ENCODE measurements at places on chromosomes 6 and 20. TPM values are rescaled to one million over a fixed set of nuclear protein-coding genes. Genes with fewer than 3 reads are reported as not detected.

DNA sequence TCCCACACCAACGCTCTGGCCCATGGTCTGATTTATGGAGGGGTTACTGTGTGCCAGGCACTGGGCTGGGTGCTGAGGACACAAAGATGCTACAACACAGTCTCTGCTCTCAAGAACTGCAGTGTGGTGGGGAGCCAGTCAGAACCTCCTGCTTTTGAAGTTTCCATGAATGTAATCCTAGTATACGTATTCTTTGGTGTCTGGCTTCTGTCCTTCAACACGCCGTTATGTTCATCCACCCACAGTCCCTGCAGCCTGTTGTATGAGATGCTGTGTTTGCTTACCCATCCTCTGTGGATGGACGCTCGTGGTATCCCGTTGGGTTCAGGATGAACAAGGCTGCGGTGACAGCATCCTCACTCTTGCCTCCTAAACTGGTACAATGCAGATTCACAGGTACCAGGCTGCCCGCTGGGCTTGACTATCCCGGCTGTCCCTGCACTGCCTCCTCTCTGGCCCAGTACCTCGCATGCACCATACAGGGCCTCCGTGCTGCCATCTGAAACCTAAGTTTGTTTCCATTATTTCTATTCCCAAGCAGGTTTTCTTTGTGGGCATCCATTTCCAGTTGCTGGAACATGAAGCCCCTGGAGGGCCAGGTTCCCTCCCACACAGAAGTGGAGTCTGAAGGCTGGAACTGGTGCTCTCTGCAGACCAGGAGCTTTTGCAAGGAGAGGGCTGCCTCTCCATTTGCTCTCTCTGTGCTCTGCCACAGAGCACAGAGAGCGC is 364.5 kb downstream of the ZFAND3 start:
- no peak for DNase-seq

DNA sequence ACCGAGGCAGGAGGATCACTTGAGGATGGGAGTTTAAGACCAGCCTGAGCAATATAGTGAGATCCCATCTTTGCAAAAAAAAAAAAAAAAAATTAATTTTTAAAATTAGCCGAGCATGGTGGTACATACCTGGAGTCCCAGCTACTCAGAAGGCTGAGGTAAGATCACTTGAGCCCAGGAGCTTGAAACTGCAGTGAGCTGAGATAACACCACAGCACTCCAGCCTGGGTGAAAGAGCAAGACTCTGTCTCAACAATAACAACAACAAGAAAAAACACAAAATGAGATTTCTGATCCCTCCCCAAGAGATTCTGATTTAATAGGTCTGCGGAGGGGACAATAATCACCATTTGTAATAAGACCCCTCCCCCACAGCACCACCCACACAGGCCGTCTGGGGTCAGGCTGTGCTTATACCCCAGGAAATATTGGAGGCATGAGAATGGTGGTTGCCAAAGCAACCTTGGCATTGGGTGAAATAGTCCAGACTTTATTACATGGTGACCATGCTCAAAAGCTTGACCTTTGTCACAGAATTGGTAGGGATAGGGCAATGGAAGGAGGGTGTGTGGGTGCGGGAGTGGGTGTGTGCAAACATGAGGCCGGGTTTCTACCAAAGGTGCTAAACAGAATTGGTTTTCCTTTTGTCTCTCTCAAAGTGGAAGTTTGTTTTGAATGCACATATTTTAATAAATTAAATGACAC is 24.4 kb upstream of the ADTRP start:
- DNase-seq, result no peak

DNA sequence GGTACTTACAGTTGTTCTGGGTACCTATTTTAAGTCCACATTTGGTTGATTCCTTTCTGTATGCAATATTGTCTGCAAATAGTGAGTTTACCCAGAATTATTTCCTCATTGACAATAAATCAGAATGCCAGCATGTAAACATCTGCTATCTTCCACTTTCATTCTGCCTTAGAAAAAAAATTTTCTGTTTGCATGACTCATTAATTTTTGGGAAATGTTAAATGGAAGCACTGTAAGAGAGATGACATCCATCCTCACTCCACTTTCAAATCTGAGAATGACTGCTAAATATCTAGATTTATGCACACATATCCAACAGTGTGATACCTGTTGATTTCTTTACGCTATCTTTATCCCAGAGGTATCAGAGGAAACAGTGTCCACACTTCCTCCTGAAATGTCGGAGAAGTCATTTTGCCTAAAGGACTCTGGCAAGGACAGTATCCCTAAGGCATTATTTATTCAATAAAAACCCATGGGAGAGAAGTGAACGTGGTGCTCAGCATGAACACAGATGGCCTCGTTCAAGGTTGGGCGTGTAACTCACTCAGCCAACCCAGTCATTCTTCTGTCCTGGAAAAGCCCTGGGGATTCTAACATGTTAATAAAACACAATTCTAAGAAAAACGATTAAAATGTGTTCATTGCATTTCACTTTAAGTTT is 780.9 kb downstream of the QKI start:
- DNase-seq, result no peak

DNA sequence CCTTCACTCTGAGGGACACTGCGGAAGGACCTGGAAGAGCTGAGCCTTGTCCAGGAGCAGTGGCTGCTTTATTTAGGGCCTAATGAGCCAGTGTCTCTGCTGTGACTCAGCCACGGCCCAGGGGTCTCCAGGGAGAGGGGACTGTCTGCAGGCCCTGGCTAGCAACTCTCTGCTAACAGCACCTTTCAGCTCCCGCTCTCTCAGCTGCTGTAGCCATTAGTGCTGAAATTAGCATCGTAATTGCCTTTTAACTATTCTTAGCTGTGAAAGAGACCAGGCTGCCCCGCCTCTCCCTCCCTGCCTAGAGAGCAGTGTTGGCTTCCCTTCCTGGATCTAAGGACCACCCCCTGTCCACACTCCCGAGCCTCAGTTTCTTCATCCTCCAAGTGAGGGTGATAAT is 53.1 kb upstream of the SLC32A1 start:
- DNase-seq, result no peak

DNA sequence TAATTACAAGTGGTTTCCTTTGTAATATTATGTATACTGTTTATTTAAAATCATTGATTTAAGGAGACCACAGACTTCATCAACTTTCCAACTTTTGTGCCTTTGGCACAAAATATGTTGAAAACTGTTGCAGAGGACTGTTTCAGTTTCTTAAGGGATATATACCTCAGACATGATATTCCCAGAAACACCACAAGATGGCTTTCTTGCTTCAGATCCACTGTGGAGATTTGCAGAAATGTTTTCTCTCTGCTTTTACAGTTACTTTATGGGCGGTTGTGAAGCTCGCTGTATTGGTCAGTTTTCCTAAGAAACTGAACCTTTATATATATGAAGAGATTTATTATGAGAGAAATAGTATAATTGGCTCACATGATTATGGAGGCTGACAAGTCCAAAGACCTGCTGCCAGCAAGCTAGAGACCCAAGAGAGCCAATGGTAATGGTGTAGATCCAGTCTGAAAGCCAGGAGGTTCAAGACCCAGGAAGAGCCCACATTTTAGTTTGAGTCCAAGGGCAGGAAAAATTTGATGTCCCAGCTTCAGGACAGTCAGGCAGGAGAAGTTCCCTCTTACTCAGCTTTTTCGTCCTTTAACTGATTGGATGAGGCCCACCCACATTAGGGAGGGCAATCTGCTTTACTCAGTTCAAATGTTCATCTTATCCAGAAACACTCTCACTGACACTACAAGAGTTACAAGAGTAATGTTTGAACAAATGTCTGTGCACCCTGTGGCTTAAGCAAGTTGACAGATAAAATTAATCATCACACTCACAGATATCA is 12.8 kb downstream of the ME1 start:
- DNase-seq, result no peak

DNA sequence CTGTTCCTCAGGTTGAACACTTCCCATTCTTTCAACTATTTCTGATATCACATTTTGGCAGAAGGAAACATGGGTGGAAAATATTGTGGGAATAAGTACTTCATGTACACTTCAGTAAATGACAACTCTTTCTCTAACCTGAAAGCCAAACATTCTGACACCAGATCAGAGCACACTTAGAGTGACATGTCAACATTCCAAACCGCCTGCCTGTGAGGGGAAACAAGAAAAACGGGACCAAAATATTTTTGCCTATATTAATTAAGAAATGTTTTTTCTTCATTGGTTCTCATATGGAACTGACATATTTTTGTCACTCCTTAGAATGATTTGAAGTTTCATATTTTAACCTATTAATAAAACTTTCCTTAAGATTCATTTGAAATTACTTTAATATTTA is 483.1 kb downstream of the MAFB start:
- no peak for DNase-seq

DNA sequence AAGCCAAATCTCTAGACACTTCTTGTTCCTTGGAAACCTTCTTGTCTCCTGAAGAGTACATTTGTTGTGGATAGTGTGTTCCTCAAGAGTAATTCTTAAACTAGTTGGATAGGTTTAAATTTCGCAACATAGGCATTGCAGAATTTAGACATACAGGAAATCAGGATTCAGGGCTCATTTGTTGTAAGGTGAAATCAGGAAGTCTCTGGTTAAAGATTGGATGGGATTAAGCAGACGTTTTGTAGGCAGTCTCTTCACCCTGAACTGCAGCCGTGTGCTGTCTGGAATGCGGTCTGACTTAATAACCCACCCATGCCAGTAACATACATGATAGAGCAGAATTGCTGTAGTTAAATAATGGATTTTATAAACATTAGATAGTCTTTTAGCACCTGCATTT is 21.7 kb downstream of the HIVEP1 start:
- no peak for DNase-seq

DNA sequence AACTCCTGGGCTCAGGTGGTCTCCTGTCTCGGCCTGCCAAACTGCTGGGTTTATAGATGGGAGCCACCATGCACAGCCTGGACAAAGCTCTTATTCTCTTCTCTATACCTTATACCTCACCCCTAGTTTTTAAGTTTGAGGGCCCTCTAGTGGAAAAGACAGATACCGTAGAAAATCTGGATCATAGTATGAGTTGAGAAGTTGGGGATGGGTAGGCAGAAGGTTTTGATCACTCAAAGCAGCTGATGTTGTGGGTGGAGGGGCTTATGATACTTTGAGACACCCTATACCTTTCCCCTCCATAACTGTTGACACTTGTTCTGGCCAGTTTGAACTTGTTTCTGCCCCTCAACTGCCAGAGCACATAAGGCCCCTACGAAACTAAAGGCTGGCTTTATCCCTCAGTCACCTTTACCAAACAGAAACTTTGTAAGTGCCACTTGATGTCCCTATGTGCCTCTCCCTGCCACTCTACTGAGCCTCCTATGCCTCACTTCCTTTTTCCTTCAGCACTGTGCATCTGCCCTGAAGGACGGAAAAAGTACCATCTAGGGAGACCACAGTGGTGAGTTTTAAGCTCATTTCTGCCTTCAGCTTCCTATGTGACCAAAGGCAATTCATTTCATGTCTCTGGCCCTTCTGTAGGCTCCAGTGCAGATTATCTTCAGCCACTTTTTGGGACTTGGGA is 28.6 kb downstream of the RALY start:
- no peak for DNase-seq

DNA sequence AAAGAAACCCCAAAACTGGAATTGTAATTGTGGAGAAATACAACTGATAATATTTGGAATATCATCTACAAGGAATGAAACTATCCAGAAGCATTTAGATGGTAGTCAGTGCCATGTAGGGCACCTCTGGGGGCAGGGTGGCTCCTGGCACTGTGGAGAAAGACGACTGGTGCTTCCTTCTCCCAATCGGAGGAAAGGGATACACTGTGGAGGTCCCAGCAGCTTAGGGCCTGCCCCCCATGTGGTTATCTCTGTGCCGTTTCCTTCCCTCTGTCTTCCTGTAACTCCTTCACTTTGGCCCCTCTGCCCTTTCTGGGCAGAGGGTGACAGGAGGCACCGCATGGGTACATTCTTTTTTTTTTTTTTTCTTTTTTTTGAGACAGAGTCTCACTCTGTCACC is 178.4 kb downstream of the MTHFD1L start:
- DNase-seq, result no peak

GRCh38 chr6:55676736-55677135 is 97.7 kb upstream of the HMGCLL1 start:
- no peak for DNase-seq

- DNase-seq, result peak; percentile 54
These were observed at the start of gene SLC18B1 for GRCh38 chr6:132797951-132798868. Gene SLC18B1, minus strand, starts transcription at chr6:132798637. Its CDS starts 181 bp downstream, at chr6:132798456.

- DNase-seq, result no peak
These were observed 133.1 kb downstream of the TRDN start for GRCh38 chr6:123503619-123504018.

- DNase-seq, result no peak
These were observed 212.7 kb downstream of the COL12A1 start for GRCh38 chr6:74993136-74993535.

GRCh38 chr6:154210678-154211077 is 145.9 kb downstream of the IPCEF1 start:
- no peak for DNase-seq

- no peak for DNase-seq
These were observed 253.7 kb downstream of the TMEM242 start for GRCh38 chr6:157069585-157069984.

Gene PBOV1
- total RNA-seq, result not detected

Gene C6orf58
- total RNA-seq, result 0.55 TPM

Gene TCP11
- total RNA-seq, result not detected

Gene EPB41L1
- 165 TPM for total RNA-seq

Gene SKIC2
- 73.7 TPM for total RNA-seq

Gene IRAK1BP1
- total RNA-seq, result 8.0 TPM

Gene EDN3
- total RNA-seq, result 0.16 TPM

Gene SCP2D1
- total RNA-seq, result not detected

Gene GRM1
- not detected for total RNA-seq

Gene TRIM38
- total RNA-seq, result 20.2 TPM

Gene ASF1A
- total RNA-seq, result 24.5 TPM

Gene ARHGAP18
- 15.6 TPM for total RNA-seq

Data from ureter (tissue), 1 donor.